ENCODE measurements at places on chromosomes 13 and 19.

- DNase-seq, result peak; percentile 48
These were observed 1.8 kb downstream of the TNPO2 start for GRCh38 chr19:12721656-12722565.

DNA sequence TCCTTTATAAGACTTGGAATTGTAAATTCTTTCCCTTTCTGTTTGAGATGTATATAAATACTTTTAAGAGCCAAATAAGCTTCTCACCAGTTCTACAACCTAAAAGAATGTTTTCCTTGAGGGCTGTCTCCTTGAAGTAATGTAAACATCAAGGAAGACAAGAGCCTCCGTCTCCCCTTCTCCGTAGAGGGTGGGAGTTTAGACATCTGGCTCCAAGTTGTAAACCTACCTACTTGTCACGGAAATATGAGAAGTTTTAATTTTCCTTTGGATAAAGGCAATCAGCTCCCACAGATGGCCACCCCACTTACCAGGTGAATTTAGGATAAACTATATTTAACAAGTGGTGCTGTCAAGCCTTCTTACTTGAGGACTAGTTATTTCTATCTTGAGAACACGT, 237.9 kb downstream of the NALCN start:
- no peak for DNase-seq

DNA sequence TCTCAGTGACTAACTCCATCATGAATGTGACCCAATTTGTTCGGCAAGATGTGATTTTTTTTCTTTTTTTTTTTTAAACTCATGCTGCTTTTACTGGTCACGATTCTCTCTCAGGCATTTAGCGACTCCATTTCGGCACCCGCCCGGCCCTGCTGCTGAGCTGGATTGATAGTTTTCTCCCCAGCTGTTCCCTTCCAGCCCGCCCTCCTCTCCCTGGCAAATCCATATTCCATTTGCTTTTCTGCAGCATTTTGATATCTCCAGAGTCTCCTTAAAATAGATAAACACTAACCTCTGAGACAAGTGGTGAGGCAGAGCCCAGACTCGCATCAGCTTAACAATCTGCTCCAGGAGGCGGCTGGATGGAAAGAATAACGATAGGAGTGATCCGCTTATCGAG, 55.5 kb upstream of the KATNAL1 start:
- DNase-seq, result no peak

- DNase-seq, result no peak
These were observed 50.7 kb upstream of the USP29 start for GRCh38 chr19:57068921-57069697.

GRCh38 chr19:49890349-49891311, 6.1 kb downstream of the IL4I1 start:
- DNase-seq, result no peak

DNA sequence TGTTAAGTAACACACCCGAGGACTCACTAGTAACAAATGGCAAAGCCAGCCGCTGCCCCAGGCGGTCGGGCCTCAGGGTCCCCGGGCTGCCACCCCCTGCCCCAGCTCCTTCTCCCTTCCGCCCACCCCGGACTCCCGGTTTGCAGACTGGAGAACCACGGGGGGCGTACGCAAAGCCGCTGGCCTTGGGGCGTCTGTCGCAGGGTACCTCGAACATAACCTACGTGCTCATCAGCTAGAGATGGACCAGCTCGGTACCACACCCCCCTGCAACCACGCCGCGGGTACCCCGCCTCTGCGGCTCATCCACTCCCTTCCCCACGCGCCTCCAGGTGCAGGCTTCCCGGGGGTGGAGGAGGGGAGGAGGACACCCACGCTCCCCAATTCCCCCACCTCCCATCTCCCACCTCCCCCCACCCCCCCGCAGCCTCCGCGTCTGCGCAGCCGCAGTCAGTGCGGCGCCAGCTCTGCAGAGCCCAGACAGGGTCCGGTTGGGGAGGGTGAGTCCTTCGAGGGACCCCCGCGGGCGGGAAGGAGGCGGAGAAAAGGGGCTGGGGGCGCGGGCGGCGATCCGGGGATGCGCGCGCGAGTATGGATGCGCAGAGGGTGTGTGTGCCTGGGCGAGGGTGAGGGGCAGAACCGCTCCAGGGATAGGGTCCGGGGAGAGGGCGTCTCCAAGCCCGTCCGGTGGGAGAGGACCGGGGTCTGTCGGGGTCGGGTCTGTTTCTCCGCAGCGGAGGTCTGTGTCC, at the start of gene SMIM17:
TSS of gene SMIM17 (plus strand) at position 449 of the 749 bp plus-strand sequence. CDS start 2,509 bp downstream, outside the sequence.
- no peak for DNase-seq

DNA sequence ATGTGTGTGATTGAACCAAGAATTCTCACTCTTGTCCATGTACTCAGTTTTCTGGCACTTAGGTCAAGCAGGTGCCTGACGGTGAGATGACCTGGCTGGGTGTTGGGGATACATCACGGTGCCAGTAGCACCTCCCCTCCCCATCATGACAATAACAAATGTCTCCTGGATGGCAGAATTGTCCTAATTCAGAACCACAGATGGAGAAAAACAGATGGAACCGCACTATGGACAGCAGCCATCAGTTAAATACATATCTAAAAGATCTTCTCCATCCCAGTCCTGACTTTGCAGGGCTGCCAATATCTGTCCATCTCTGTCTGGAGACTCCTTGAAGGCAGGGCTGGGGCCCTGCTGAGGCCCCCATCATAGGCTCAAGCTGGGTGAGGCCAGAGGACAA, 126.9 kb downstream of the PTPRS start:
- no peak for DNase-seq

Measured in NCI-H1092 (cell line).